KBM-7 (cell line): ENCODE measurements at places on chromosomes 5 and 9.

- DNase-seq, result peak; percentile 61
These were observed 79.4 kb downstream of the CAAP1 start for GRCh38 chr9:26813247-26813646.

- no peak for DNase-seq
These were observed 118.5 kb upstream of the ERCC6L2 start for GRCh38 chr9:95756986-95757385.

DNA sequence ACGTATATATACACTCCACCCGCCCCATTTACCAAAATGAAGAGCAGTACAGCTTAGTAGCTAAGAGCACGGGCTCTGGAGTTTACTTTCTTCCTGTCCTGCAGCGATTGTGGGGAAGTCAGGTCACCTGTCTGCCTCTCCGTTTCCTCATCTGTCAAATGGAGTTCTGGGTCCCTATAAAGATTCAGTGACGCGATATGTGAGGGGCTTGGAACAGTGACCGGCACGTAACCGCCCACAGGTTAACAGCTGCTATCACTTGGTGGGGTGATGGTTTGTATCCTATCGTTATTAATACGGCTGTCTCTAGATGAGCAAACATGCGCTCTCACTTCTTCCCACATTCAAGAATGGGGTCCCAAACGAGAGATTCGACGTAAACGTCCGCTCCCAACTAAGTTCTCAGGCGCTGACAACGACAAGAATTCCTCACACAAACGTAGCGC is 426 bp downstream of the FAM114A2 start:
- DNase-seq, result no peak

DNA sequence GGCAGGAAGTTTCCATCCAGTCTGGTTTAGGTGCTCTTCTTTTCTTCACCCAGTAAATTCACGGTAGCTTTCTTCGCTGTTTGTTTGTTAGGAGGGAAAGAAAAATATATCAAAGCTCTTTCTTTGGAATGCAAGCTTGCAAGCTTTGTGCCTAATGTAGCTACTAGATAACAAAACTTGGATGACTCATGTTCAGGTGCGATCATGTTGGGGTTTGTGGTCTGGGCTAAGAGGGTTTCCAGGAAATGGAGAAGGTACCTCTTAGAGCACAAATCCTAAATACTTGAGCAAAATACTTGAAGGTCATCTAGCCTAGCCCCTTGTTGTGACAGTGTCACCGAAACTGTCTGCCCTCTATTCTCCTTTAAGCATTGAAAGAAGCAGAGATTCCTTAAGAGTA is 17.7 kb downstream of the SRP19 start:
- DNase-seq, result no peak

- DNase-seq, result no peak
These were observed 99.7 kb upstream of the RAI14 start for GRCh38 chr5:34556509-34556782.

- DNase-seq, result no peak
These were observed 34.8 kb downstream of the ADAMTS12 start for GRCh38 chr5:33857037-33857436.

DNA sequence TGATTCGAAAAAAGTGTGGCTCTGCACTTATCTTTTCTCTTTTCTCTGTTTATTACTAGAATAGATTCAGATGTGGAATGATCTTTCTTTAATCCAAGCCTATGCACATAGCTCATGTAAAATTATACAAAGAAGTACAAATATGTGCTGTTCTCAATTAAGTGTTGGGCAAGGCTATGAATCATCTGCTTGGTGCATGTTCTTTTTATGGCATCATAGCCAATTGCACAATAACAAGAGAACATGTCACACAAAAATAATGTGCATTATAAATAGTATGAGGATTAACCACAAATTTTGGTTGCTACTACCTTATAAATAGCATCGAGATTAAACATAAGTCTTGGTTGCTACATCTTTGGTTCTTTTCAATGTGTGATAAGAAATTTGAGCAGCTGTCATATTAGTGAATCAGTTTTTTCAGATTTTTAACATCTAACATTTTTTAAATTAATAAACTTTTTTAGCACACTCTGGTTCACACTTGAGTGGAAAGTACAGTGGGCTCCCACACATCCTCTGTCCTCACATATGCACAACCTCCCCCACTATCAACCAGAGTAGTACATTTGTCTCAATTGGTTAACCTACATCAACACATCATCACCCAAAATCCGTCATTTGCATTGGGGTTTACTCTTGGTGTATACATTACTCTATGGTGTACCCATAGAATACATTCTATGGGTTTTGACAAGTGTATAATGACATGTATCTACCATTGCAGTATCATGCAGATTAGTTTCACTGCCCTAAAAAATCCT is 6.8 kb upstream of the RECK start:
- no peak for DNase-seq

GRCh38 chr9:135732569-135733257 is 30.7 kb downstream of the KCNT1 start:
- DNase-seq, result peak; percentile 28

GRCh38 chr5:122842016-122842580 is 3.3 kb upstream of the SNX24 start:
- no peak for DNase-seq

GRCh38 chr5:43900974-43901373 is 298.0 kb downstream of the NNT start:
- no peak for DNase-seq

DNA sequence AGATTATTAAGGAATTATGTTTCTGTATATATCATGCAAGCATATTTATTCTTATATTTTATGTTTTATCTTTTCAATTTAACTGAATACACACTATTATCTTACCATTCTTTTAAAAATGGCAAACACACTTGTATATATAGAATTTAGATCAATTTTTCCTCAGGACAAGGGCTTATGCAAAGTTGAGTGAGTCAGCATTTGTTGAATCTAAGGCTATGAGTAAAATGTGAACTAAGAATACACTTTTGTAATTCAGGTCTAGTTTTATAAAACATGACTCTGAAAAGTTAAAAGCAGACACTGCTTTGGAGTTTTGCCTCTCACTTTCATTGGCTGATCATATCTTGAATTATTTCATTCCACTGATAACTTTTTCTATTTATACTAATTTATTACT is 127.8 kb downstream of the FOCAD start:
- DNase-seq, result no peak

- DNase-seq, result no peak
These were observed 139.9 kb downstream of the GPBP1 start for GRCh38 chr5:57313716-57314115.
